ENCODE measurements at places on chromosomes 3 and 15. TPM values are rescaled to one million over a fixed set of nuclear protein-coding genes. Genes with fewer than 3 reads are reported as not detected.

GRCh38 chr3:149042789-149043386 is 43.4 kb downstream of the HLTF start:
- no peak overlapping the region for H3K4me3 ChIP-seq
- H3K4me1 ChIP-seq, result no peaks in the 10 kb centered on the region
- no peak for DNase-seq
- no peak overlapping the region for H3K27ac ChIP-seq
- no peaks in the 10 kb centered on the region for H3K27me3 ChIP-seq

GRCh38 chr15:99315636-99316035 is 64.4 kb downstream of the LRRC28 start:
- H3K36me3 ChIP-seq, result no peaks in the 10 kb centered on the region
- no peaks in the 10 kb centered on the region for H3K27me3 ChIP-seq
- no peaks in the 10 kb centered on the region for H3K4me1 ChIP-seq
- DNase-seq, result no peak
- no peak overlapping the region for H3K27ac ChIP-seq

DNA sequence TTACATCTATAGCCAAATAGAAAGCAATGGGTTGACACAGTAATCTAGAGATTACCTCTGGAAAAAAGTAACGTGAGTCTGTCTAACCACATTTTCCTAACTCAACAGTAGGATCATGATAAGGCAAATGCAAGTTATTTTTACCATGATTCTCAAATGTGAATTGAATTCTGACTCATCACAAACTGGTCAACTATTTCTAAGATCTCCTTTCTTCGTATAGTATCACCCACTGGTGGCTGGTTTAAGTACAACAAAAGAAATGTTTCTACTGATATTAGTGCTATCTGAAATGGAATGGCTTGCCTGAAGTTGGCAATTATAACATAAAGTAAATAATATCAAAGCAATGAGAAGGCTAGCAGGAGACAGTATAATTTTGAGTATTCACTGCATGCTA is 102.2 kb downstream of the ABI3BP start:
- H3K36me3 ChIP-seq, result no peaks in the 10 kb centered on the region
- no peak for DNase-seq
- H3K4me3 ChIP-seq, result no peak overlapping the region

DNA sequence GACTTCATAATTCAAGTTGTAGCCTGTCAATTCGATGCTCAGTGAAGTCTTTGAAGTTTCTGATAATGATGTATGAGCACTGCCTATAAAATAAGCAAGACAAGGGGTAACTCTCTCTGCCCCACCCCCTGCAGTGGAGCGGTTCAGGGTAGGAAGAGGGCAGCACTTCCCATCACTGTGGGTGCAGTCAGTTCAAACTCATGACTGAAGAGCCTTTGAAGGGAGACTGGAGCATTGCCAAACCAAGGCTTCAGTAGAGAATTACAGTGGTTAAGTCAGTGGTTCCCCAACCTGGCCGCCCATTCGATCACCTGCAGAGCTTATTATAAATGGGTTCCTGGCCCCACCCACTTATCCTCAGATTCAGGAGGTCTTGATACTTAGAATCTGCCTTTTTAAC is 190.6 kb downstream of the SHQ1 start:
- H3K27me3 ChIP-seq, result peaks cover 16% of the 10 kb centered on the region
- H3K4me1 ChIP-seq, result peaks cover 6% of the 10 kb centered on the region
- H3K27ac ChIP-seq, result no peak overlapping the region
- no peaks in the 10 kb centered on the region for H3K36me3 ChIP-seq
- H3K4me3 ChIP-seq, result no peak overlapping the region

DNA sequence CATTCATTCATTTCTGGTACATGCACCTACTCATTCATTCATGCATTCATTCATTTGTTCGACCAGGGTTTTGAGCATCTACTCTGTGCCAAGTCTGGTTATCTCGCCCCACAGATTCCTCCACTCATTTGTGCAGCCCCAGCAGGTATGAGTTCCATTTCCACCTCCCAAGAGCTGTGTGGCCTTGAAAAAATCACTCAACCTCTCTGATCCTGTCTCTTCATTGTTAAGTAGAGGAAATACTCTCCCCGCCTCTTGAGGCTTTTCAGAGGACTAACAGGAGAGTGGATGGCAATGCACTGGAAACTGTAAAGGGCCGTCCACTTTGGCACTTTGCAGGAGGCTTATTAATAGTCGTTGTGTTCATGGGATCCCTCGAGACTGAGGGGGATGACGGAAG is 61.8 kb downstream of the CYP11A1 start:
- no peak overlapping the region for H3K27ac ChIP-seq
- H3K4me1 ChIP-seq, result no peaks in the 10 kb centered on the region
- DNase-seq, result no peak

DNA sequence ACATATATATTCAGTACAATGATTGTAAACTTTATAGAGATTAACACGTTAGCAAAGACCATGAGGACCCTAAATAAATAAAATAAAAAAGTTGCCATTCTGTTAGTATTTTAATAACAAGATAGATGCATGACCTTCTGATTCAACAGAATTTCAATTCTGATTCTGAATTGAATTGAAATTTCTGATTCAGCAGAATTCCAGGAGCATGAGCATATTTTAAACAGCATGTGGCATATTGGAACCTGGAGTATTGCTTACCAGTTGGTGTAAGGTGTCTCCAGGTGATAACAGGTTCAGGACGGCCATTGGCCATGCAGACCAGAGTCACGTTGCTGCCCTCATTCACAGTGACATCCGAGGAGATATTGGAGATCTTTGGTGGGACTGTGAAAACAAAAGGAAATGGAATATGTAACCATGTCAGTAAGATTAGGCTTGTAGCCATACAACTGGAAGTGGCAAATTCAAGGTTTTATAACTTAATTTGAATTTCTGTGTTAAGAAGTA is 396.0 kb downstream of the GAP43 start:
- no peak for DNase-seq
- no peak overlapping the region for H3K4me3 ChIP-seq
- no peaks in the 10 kb centered on the region for H3K4me1 ChIP-seq
- H3K27ac ChIP-seq, result no peak overlapping the region

DNA sequence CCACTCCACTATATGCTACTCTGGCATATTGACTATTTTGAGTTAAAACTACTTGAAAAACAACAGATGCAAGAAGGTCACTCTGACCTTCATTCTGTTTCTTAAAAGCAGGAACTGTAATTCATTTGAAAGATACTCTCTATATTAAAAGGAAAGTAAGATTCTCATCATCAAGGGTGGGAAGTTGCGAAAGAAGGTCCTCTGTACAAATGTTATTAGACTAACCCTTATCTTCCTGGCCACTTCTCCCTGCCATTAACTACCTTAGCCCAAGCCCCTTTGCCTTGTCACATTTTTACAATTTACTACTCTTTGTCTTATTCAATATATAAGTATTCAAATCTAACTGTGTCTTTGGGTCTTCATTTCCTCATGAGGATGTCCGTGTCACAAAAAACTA is 16.1 kb downstream of the SIDT1 start:
- no peak overlapping the region for H3K4me3 ChIP-seq
- no peak overlapping the region for H3K27ac ChIP-seq
- H3K27me3 ChIP-seq, result no peaks in the 10 kb centered on the region
- H3K4me1 ChIP-seq, result no peaks in the 10 kb centered on the region
- H3K36me3 ChIP-seq, result no peaks in the 10 kb centered on the region

DNA sequence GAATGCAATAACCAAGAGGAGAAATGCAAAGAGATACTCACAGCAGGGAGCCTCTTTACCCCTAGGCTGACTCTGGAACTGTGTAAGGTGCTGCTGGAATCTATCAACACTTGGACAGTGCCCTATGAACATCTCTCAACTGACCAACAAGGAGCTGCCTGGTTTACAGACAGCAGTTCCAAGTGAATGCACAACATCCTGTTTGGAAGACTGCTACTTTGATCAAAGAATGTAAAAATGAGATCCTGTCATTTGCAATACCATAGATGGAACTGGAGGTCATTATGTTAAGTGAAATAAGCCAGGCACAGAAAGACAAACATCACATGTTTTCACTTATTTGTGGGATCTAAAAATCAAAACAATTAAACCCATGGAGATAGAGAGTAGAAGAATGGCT is 136.3 kb downstream of the IMPG2 start:
- H3K36me3 ChIP-seq, result no peaks in the 10 kb centered on the region
- H3K27ac ChIP-seq, result no peak overlapping the region
- H3K4me1 ChIP-seq, result no peaks in the 10 kb centered on the region
- H3K4me3 ChIP-seq, result no peak overlapping the region

DNA sequence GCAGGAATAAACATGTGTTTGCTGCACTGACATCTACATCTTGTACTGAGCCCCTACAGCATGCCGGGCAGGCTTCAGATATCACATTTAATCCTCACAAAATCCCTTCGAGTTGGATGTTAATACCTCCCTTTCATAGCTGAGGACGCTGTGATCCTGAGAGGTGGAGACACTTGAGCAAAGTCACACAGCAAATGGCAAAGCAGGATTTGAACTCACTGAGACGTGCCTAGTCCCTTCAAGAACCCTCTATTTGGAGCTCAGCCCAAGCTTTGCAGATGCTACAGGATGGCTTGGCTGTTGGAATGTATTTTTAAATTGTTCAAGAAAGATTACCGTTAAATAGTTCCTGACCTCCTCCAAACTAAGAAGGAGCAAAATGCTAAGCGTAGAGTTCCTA is 64.6 kb upstream of the SLC6A6 start:
- no peaks in the 10 kb centered on the region for H3K27me3 ChIP-seq
- no peak overlapping the region for H3K4me3 ChIP-seq
- H3K4me1 ChIP-seq, result peaks cover 3% of the 10 kb centered on the region
- no peak overlapping the region for H3K27ac ChIP-seq

GRCh38 chr3:11375333-11376088 is 103.3 kb downstream of the ATG7 start:
- no peak overlapping the region for H3K4me3 ChIP-seq
- no peak overlapping the region for H3K27ac ChIP-seq
- peaks cover 10% of the 10 kb centered on the region for H3K4me1 ChIP-seq

DNA sequence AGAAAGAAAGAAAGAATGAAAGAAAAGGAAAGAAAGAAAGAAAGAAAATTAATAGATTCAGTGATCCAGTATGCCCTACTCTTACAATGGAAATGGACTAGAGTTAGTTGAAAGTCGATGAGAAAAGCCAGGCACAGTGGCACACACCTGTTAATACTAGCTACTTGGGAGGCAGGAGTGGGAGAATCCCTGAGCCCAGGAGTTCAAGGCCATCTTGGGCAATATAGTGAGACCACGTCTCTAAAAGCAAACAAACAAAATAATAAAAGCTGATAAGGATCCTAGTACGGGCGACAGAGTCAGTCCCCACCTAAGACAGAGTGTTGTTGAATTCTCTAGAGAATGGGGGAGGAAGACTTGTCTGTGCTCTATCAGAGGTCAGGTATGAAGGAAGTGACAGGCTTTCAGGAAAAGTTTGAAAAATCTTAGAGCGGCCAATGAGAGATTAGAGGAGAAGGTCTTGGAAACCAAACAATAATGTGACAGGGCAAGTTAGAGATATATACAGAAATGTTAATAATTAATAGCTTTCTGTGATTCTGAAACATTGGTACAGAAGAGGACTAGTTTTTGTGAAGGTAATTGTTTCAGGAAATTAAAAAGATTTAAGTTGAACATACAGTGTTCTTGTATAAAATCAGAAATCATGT is 117.9 kb upstream of the PTX3 start:
- no peak for DNase-seq
- H3K36me3 ChIP-seq, result no peaks in the 10 kb centered on the region
- H3K4me1 ChIP-seq, result no peaks in the 10 kb centered on the region
- no peaks in the 10 kb centered on the region for H3K27me3 ChIP-seq

DNA sequence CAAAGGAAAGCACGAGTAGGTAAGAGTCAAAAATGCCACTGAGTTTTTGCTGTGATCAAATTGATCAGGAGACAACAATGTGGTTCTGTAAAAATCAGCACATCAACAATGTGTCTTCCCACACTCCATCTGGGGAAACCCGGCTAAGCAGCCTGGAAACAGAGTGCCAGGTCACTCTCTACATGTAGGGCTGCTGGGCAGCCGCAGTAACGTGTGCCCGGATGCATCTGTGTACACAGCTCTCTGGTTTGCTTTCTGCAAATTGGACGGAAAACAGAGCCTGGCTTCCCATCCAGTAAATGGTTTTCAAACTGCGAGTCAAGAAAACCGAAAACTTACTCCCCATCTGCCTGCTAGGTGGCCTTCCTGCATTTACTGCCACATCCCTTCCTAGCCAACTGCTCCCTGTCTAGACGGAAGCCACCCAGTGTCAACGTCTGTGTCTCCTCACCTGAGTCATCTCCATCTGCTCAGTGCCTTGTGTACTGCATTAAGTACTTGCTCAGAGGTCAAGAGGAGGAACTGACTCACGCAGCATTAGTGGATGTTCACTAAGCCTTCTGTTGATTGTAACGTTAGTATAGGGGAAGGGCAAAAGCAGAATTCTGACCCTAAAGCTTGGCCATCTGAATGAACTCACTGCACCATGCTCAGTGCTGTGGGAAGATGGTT is 124.1 kb downstream of the TJP1 start:
- no peak overlapping the region for H3K4me3 ChIP-seq
- DNase-seq, result no peak
- H3K36me3 ChIP-seq, result peaks cover 49% of the 10 kb centered on the region
- no peak overlapping the region for H3K27ac ChIP-seq
- no peaks in the 10 kb centered on the region for H3K4me1 ChIP-seq

- H3K4me3 ChIP-seq, result no peak overlapping the region
- H3K36me3 ChIP-seq, result no peaks in the 10 kb centered on the region
- H3K27me3 ChIP-seq, result no peaks in the 10 kb centered on the region
- H3K4me1 ChIP-seq, result peaks cover 5% of the 10 kb centered on the region
- DNase-seq, result no peak
Observed at GRCh38 chr3:11539218-11539617, 104.5 kb downstream of the VGLL4 start.

GRCh38 chr3:138678874-138679392 is 70.4 kb downstream of the FAIM start:
- no peak overlapping the region for H3K27ac ChIP-seq
- H3K4me3 ChIP-seq, result no peak overlapping the region
- peaks cover 44% of the 10 kb centered on the region for H3K36me3 ChIP-seq
- no peaks in the 10 kb centered on the region for H3K4me1 ChIP-seq
- no peaks in the 10 kb centered on the region for H3K27me3 ChIP-seq
- DNase-seq, result no peak

The A4GNT gene
- 0.41 TPM for total RNA-seq

The IL17RE gene
- 21.5 TPM for total RNA-seq

The SI gene
- not detected for total RNA-seq

The MYRIP gene
- total RNA-seq, result 1.8 TPM

The GANC gene
- 122 TPM for total RNA-seq

The ACKR2 gene
- 5.3 TPM for total RNA-seq
